Suppressor macrophage treated with lipopolysaccharide for 1 hour (primary cell): ENCODE measurements at places on chromosomes 2 and 18.

- no peak for DNase-seq
Measured at GRCh38 chr18:36901277-36901701, 72.4 kb downstream of the KIAA1328 start.

DNA sequence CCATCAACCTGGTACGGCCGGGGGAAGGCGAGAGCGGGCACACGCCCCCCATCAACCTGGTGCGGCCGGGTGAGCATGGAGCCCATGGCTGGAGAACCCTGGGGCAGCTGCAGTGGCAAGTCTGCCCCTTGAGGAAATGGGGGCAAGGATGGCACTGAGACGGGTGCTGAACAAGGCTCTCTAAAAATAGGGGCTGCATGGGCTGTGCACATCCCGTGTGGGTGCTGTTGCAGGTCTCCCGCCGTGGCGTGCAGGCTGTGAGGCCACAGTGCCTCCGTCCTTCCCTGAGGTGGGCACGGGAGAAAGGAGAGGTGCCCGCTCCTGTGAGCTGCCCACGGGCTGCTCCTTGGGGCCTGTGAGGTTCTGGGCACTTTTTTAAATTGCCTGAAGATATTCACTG lies 99.2 kb downstream of the NFATC1 start:
- DNase-seq: no peak

GRCh38 chr2:15642011-15642814 lies 50.5 kb downstream of the DDX1 start:
- DNase-seq: no peak

DNA sequence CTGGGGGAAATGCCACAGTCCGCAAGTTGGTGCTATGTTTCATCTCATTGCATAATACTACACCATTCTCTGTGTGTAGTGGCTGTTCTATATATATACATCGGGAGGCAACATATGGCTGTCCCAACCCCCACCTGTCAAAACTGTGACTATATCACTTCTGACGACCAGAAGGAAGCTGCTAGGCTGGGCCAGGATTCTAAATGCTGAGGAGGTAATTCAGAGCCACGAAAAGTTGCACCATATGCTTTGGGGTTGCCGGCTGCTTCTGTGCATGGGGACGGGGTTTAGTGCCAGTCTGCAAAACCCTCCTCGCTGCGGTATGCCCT lies 117.3 kb downstream of the MSH2 start:
- DNase-seq: peak; percentile 7

GRCh38 chr2:191846515-191847476 lies at the start of gene CAVIN2:
CAVIN2 (minus strand) TSS chr2:191847088; CDS start chr2:191846925, 163 bp downstream.
- peak; percentile 61 for DNase-seq

- no peak for DNase-seq
Measured at GRCh38 chr18:10398571-10398970, 55.9 kb upstream of the APCDD1 start.

DNA sequence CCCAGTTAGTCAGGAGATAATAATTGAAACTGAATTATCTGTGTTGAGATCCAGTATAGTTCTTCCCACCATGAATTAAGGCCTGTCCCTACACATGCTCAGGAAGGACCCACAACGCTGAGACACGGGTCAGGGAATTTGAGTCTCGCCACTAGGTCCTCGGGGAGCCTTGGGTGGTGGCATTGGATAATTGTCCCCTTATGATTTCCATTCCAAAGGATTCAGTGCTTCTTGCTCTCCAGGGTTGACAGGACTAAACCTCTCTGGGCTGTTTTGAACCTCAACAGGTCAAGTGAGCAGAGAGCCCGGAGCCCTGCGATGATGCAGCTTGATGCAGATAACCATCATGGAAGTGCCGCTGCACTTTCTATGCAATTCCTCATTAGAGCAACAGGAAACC lies 253.7 kb upstream of the PXDN start:
- DNase-seq: no peak

GRCh38 chr2:23542230-23542789 lies 157.3 kb downstream of the KLHL29 start:
- DNase-seq: no peak

GRCh38 chr2:238956676-238957075 lies 108.8 kb downstream of the TWIST2 start:
- no peak for DNase-seq

DNA sequence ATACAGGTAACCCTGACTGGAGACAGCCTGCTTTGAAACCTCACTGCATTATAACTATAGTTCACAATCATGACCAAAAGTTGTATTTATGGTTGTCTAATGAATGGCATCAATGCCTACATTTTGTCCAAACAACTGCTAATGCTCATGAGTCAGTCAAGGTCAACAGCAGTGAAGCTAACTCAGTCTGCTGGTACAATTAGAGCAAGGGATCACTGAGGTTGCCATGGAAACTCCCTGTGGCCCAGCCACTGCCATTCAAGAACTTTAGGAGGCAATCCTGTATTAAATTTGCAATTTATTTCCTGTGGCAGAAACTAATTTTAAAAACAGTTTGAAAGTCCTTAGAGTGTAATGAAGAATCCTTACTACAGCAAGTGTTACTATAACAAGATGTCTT lies 185.1 kb upstream of the SMAD7 start:
- no peak for DNase-seq

- DNase-seq: no peak
Measured at GRCh38 chr2:121501554-121501953, 29.1 kb upstream of the RNU4ATAC start.

DNA sequence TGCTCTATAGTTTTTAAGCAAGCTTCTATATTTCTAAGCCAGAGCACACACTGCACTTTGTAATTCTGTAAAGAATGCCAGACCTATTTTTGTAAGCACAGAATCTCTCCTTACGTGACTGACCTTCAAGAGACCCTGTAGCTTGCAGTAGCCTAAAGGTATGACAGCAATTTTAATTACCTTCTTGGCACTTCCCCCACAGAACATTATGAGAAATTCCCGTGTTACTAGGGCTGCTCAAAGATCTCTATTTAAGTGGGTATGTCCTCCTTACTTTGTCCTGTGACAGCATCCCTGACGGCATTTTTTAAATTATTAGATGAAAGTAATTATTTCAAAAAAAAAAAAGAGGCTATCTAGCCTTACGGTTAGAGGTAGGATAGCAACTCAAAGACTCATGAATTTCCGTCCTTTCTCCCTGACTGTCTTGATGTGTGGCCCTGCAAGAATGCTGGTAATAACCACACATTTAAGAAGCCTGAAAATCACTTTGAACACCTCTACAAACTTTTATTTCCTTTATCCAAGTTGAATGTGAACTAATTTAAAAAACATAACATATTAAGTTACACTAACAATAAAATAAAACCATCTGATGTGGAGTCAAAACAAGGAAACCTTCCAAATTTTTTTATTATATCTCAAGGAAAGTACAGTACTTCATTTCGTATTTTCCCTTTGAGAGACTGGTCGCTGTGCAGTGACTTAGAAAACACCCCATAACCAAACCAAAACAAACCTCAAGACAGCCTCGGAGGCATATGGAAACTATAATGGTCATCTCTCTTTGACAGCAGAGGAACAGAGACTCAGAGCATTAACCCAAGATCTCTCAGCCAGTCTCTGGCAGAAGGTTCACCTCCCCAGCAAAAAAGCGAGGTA lies 54.9 kb downstream of the THUMPD2 start:
- no peak for DNase-seq

GRCh38 chr2:9189901-9190300 lies 16.7 kb upstream of the ASAP2 start:
- no peak for DNase-seq

DNA sequence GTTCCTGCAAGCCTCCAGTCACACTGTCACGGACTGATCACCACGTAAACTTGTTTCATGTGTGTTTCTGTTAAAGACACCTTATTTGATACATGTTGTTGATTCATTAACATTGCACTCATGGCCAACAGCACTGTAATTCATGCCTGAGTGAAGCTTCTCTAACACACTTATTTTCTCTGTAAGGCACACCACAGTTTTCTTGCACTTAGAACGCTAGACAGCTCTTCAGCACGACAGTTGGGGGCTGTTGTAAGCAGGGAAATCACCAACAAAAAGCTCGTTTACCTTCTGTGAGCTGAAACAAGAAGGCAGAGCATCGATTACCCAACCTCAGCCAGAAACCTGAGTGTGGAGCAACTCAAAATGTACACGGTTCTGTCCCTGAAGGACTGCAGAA lies 28.1 kb downstream of the TNFRSF11A start:
- no peak for DNase-seq

- no peak for DNase-seq
Measured at GRCh38 chr2:136935119-136935518, 169.8 kb downstream of the THSD7B start.

DNA sequence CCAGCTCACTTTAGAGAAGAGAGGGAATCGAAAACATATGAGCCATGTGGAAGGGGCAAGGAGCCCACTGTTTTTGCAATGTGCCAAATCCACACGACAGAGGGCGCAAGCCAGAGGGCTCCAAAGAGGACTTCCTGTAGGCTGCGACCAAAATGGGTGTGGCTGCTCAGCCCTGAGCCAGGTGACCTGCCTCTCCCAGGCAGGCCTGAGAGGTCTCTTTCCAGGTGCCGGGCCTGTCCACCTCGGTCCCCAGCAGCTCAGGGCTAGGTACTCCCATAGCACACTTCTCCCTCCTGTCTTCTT lies 153.8 kb downstream of the TTC32 start:
- no peak for DNase-seq

DNA sequence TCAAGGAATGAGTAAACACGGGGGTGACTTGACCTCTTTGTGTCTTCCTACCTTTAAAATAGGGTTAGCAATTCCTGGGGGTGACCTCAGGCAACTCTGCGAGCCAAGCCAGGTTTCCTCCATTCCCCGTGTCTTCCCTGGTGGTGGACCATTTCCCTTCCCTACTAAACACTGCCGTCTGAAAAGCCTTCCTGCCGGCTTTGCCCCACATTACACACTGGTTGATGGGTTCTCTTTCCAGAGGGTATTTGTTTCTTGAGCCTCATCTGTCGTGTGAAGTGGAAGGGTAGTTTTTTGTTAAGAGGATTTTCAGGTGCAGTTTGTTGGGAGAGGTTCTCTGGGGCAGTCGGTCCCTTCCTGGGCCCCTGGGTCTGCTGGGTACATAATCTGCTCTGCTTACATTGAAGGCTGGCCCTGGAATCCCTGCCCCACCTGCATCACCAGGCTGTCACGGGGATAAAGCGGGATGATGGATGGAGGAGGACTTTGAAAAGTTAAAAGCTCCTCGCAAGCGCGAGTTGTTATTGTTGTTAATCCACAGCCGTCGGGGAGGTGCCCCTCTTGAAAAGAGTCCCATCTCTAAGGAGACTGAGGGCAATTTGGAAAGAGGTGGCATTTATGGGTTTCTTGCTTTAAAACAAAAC lies 175.4 kb upstream of the SPRED2 start:
- DNase-seq: no peak

- DNase-seq: no peak
Measured at GRCh38 chr18:60010984-60011383, 111.2 kb downstream of the PMAIP1 start.
